ENCODE measurements at places on chromosomes 1 and 21.

DNA sequence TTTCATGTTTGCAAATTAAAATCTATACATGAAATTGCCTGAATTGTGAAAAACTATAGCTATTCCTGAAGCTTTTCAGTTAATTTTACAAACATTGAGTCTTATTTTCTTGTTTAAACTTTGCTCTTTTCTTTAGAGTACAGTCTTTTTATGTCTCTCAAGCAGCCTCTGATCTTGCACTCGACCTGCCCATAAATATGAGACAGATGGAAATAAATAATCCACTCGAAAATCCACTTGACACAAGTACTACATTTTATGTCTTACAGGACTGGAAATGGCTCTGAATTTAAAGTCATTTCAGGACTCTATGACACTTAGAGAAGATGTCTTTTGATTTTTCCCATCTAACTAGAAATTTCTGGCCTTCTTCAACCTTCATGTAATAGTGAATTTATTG lies 283.8 kb downstream of the USP25 start:
- no peak for DNase-seq

GRCh38 chr1:211339631-211340041 lies 13.0 kb downstream of the TRAF5 start:
- DNase-seq, result no peak

- DNase-seq, result no peak
Observed at GRCh38 chr21:27300770-27301169, 333.9 kb upstream of the ADAMTS5 start.

- DNase-seq, result peak; percentile 45
Observed at GRCh38 chr1:101371259-101371658, 134.4 kb downstream of the S1PR1 start.

DNA sequence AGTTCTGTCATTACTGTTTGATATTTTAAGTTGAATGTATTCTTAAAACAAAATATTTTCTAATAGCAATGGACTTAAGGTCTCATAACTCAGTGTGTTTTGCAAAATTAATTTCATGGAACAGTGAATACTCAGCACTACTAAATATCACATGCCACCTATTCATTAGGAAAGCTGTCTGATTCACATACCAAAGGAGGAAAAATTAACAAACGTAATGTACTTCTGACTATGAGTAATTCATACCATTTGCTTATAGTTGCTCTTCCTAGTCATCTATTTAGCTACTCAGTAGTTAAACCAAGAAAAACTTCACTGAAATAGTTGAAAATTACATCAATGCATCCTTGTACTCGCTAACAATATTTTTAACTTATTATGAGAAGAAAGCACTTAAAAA lies 35.2 kb downstream of the TP53BP2 start:
- no peak for DNase-seq

- no peak for DNase-seq
Observed at GRCh38 chr1:154821083-154821482, 49.0 kb downstream of the KCNN3 start.

GRCh38 chr1:229756666-229757065 lies 130.6 kb downstream of the URB2 start:
- DNase-seq, result no peak

DNA sequence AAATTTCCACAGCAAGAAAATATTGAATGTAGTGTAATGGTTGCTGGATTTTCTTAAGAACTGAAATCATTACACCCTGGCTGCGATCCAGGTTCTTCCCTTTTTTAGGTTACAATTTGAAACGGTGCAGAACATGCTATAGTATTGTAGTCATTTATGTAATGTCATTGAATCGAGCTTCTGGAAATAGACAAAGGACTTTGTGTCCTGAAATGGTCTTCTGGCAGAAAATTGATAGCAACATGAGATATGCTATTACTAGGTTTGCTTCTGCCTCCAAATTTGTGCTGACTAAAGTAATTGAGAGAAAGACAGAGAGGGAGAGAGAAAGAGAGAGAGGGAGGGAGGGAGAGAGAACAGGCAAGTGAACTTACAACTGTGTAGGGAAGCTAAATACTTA lies 146.2 kb upstream of the NFIA start:
- DNase-seq, result no peak

DNA sequence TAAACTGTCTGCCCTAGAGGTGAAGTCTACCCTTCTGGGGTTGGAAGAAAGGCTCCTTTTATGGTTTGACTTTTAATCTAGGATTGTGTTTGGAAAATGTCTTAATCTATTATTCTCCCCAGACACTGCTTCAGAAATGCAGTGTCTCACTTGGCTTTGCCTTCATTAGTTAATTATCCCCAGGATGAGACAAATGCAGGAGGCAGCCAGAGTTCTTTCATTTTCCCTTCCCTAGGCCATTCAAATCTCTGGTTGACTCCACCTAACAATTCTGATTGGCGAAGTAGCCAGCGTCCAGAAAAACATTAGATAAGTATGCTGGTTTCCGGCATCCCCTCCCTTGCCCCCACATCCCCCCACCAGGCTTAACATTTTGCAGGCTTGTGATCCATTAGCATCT lies 325.8 kb upstream of the PBX1 start:
- no peak for DNase-seq

- no peak for DNase-seq
Observed at GRCh38 chr1:21651214-21652042, 17.7 kb downstream of the RAP1GAP start.

DNA sequence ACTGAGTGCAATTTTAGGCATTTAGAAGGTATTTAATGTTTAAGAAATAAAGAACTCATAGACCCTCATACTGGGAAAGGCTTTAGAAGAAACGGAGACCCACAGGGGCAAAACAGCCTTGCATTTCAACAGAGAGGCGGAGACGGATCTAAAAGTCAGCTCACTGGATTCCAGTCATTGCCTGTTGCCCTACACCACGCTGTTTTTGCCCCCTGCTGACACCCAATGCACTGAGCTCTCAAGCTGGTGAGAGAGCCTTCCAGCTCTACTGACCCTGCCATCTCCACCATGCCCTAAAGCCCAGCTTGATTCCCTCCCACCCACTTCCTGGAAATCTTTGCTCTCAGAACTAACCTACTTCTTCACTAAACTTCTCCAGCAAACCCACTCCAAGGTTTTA lies 7.2 kb upstream of the TRAF3IP3 start:
- DNase-seq, result no peak

GRCh38 chr1:10648689-10649516 lies 147.5 kb downstream of the CASZ1 start:
- no peak for DNase-seq

DNA sequence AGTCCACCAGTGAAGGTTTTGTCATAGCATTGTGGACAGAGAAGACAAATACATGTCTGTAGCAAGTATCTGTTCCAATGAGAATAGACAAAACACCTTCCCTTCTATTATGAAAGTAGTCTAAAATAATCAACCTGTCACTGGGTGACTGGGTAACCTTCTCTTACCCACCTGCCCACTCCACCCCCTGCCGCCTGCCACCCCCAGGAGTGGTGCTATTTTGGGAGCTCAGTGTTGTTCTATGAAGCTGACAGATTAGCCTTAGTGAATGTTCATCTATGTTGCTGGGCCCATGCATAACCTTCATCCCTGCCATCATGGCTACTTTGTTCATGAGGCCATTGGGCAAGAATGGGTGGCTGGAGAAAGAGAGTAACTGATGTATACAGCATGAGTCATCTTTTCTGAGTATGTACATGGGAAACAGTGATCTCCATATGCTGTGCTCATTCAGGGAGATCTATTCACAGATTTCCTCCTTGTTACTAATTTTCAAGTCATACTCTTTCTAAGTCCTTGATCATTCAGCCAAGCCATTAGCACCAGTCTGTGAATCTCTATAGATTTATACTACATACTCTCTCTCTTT lies 24.8 kb downstream of the MARK1 start:
- DNase-seq, result no peak

DNA sequence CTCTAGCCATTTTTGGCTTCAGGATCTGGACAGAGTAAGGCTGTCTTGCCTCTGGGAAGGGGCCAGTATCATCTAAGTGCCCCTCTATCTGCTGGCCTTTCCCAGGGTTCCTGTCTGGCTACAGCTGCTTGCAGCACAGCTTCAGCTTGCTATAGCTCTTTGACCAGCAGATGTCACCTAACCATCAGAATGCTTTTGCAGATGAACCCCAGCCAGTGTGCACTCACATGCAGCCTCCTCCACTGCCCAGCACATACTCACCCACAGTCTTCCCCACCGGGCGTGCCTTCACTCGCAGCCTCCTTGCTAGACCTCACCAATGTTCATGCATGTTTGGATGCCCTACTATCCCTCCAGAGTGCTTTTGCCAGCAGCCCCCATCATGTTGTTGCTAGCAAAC lies 769.0 kb downstream of the BRINP3 start:
- DNase-seq, result no peak

- peak; percentile 94 for DNase-seq
Observed at GRCh38 chr21:41823166-41823565, 56.0 kb downstream of the PRDM15 start.

DNA sequence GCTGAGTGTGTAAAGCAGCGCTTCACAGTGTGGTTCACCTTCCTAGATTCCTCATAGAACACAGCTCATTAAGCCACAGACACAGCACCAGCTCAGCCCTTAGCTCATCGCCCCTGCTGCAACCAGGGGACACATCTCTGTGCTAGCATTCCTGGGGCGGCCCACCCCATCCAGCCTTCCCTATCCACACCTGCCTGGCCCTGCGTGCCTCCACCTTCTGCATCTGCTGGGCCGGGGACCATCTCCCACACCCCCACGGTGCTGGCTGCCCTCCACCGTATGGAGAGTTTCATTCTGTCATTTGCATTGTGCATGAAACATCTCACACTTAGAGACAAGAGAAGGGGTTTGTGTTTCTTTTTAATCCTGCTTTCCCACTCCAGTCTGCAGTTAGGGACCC lies 35.8 kb upstream of the PRSS38 start:
- DNase-seq, result no peak

GRCh38 chr1:7491109-7491817 lies 279.8 kb upstream of the VAMP3 start:
- no peak for DNase-seq

DNA sequence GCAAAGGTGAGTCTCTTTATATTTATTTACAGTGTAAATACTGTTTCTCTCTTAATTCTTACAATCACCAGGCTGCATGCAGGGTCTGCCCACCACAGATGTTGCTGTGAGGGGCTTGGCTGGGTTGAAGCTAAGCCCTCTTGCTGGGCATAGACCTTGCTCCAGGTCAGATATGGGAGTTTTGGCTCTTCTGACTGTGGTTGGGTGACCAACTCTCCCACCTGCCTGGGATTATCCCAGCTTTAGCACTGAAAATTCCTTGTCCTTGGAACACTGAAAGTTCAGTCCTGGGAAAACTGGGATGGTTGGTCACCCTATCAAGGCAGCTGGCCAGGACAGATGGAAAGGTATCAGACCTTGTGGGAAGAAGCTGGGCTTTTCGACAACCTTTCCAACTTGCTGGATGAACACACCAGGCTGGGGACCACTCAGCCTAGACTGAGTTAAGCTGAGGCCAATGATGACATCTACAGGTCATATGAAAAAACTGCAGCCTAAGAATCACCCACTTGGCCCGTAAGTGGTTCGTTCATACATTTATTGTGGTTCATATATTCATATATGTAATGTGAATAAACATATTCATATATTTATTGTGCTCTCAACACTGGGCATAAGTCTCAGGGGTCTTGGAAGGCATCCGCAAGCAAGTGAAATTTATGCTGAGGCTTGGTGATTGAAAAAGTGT lies 26.6 kb upstream of the HPDL start:
- peak; percentile 72 for DNase-seq

- DNase-seq, result no peak
Observed at GRCh38 chr1:234969011-234969441, 159.6 kb downstream of the TOMM20 start.

DNA sequence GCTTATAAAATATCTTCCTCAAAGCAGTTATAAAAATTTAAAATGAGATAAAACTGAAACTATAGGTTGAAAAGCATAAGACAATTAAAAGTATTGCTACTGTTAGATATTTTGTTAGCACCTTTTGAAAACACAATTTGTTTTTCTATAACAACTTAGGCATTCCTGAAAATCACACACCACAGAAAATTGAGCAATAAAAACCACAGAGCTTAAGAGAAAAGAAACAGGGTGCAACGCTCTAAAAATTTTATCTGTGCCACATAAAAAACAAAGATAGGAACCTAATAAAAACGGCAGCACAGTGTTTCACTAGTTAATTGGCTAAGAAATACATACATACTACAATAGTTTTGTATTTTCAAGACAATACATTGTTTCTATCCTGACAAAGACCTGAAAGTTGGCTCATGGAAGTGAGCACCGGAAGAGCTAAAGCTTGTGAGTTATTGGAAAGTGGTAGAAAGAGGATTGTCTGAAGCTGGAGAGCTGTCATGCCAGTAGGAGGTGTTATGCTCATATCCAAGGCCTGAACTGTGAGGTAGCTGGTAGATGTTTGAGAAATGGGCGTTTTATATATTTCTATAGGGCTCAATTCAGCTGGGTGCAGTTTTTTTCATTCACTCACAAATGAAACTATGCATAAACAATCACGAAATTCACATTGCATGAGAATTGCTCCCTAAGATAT lies 45.8 kb downstream of the RGS7 start:
- peak; percentile 2 for DNase-seq

GRCh38 chr1:9655836-9656235 lies 4.3 kb downstream of the PIK3CD start:
- DNase-seq, result no peak

GRCh38 chr1:30312226-30312625 lies 411.2 kb downstream of the MATN1 start:
- DNase-seq, result no peak

GRCh38 chr1:76141929-76142328 lies 67.4 kb downstream of the ST6GALNAC3 start:
- no peak for DNase-seq

- DNase-seq, result no peak
Observed at GRCh38 chr1:97608272-97608671, 312.6 kb downstream of the DPYD start.

- DNase-seq, result peak; percentile 44
Observed at GRCh38 chr1:22416555-22417454, 34.8 kb upstream of the ZBTB40 start.

DNA sequence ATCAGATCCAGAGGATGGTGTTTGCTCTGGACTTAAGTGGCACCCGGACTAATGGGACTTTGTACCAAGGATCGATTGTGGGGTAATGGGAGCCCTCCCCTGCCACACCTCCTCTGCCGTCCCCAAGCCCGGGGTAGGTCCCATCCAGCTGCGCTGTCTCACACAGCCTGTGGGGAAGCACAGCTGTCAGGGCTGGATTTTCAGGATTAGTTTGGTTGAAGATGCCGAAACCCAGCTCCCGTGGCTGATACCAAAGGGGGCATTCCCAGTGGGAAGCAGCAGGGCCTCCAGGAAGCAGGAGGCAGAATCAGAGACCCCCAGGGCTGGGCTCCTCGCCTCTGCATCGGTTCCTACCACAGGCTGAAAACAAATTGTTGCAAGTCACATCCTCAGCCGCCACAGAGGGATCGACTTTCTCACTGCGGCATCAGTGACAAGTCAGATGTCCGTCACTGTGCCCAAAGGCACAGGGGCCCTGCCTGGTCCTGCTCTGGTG lies 59.7 kb downstream of the MATN1 start:
- DNase-seq, result no peak

GRCh38 chr1:241167121-241167630 lies 189.8 kb downstream of the RGS7 start:
- DNase-seq, result no peak

DNA sequence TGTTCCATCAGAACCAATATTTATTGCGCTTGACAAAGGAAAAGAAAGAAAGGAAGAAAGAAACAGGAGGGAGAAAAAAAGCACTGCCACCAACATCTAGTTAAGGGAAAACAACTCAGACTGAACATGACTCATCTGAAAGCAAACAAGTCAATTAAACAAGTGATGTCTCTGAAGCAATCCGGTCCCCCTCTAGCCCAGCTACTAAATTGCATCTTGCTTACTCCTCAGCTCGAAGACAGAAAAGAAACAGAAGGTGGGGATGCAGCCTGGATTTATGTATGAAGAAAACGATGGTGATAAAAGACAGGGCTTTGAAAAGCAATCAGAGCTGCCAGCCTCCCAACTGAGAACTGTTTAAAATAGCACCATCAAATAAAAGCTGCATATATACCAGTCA lies 188.2 kb downstream of the OMA1 start:
- no peak for DNase-seq
